ENCODE measurements at places on chromosomes 2 and 18.

DNA sequence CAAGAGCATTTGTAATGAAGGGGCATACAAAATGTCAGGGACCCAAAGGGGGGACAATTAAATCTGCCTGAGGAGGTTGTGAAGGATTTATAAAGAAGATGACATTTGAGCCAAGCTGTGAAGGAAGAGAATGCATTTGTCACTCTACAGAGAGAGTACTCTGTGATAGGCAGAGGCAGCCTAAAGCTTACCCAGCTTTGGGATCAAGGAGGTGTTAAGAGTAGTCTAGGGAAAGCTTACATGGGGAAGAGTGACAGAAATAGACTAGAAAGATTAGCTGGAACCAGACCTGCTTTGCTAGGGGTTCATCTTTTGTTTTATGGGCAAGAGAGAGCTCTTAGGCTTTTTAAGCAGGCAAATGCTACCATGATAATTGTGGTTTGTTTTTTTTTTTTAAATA lies 169.1 kb upstream of the CYP26B1 start:
- DNase-seq: no peak

DNA sequence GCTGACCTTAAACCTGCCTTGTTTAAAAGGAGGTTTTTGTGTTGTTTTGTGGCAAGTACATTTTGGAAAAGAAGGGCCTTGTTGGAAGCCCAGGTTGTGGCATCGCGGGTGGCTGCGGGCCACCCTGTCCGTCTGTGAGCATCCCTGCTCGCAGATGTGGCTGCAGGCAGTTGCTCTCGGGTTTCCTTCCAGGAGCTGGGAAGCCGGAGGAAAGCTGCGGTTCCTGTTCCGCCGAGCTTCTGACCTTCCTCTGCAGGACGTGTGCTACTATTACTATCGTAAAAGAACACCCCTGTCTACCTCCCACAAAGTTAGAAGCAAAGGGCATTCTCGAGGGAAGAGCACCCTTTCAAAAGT lies 766 bp downstream of the MFF start:
- DNase-seq: peak; percentile 35

GRCh38 chr18:41324934-41325333 lies 630.1 kb upstream of the PIK3C3 start:
- DNase-seq: peak; percentile 89

DNA sequence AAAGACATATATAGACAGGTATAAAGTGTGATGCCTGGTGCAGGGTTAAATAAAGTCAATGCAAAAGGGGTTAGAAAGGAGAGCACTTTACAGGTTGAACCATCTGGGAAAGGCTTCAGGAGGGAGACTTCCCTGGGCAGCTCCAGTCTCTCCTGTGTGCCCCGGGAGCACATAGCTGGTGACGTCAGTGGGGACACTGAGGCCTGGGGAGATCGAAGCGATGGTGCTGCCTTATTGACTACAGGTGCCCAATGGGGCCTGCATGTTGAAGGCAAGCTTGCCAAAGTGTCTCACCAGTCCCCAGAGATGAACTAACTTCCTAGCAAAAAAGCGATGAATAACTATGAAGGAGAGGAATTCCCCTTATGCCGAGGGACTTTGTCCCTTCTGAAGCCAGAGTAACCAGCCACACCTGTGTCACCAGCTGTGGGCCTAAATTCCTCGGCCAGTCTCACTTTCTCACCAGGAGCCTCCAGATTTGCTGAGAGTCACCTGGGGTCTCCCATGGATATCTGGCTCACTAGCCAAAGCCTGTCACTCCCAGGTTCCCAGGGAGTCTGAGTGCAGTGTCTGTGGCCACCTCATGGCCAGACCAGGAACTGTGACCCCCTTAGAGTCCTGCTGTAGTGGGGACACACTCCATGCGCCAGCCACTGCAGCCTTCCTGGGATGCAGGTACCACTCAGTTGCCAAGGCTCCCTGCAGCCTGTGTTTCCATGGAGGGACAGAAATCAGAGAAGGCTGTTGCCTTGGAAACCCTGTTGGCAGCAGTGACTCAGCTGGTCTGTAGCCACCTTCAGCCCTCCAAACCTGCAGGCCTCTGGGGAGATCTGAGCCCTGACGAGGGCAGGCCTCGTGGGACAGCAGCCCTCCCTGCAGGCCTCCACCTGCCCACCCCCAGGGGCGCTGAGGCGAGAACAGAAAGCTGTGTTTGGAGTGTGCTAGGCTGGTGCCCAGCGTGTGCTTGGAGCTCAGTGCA lies 128.7 kb downstream of the CTIF start:
- no peak for DNase-seq

DNA sequence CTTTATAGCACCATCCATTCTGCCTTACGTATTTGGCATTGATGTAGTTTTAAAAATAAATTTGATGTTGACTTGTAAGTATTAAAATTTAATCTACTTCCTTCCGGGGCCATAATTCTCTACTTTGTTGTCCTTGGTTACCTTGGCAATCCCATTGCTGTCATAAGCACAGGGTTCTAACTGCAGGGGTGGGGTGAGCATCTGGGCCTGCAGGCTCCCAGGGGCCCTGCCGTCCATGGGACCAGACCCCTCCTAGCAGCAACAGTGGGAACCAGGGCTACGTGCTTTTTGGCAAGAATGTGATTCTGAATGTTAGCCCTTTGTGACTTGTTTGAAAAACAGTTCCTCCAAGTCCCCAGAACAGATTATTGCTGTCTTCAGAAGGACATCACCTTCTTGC lies 4.9 kb downstream of the ASAP2 start:
- DNase-seq: no peak

DNA sequence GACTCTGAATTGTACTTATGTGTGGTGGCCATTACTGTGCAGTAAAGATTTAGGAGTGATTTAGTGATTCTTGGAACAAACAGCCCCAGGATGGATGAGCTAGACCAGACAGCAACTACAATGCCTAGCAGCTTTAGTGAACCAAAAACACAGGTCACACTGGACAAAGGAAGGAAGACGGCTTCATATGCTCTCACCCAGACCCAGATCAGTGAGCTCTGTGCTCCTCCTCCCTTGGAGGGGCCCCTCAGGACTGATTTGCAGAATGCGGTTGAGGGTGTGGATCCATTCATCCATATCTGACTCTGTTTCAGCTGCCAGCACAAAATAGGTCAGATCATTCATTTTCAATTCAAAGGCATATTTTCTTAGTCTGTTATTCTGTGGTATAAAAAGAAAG lies 159.7 kb upstream of the CCDC195 start:
- DNase-seq: no peak

DNA sequence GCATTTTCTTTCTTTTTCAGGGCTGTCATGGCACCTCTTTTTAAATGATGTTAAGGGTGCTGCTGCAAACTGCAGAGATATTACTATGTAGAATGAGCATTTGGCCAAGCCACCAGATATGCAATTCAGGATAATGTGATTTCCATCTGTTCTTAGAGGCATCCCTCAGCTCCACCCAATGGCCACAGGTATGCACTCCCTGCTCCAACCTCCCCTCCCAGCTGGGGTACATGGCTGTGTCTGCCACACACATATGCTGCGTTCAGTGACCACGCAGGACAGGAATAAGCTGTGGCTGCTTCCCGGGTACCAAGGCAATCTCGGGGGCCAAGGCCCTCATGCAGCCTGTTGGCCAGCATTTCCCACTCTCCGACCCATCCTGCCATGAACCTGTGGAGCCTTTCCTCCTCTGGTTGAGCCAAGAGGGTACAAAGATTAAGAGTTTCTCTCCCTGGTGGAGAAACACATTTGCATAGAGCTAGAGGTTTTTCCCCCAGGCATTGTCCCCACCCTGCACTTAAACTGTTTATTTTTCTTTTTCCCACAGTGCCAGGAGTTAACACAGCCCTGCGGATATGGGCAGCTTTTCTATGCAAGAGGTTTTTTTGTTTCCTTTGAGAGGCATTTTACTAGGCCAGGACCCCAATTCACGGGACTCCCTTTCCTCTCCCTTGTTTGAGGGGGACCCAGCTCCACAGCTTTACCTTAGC lies 147.0 kb downstream of the GCA start:
- no peak for DNase-seq

GRCh38 chr2:217445723-217446122 lies 557.1 kb downstream of the TNS1 start:
- DNase-seq: no peak

- no peak for DNase-seq
These were observed 71.2 kb downstream of the SPATS2L start for GRCh38 chr2:200377355-200378336.

DNA sequence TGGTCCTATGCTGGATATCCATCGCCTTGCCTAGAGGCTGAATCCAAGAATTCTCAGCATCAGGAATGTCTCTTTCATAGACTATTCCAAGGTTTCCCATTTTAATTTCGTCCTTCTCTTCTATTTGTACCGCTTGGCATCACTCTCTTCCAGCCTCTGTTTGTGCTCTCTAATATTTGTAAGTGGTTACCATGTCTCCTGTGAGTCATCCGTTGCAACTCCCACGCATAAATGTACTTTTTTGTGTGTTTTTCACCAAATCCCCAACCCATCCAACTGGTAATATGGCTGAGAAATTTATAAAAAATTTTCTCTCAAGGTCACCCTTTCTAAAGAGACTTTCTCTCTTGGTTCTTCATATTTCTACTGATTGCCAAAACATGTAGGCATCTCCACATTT lies 21.8 kb downstream of the COLEC12 start:
- DNase-seq: no peak

DNA sequence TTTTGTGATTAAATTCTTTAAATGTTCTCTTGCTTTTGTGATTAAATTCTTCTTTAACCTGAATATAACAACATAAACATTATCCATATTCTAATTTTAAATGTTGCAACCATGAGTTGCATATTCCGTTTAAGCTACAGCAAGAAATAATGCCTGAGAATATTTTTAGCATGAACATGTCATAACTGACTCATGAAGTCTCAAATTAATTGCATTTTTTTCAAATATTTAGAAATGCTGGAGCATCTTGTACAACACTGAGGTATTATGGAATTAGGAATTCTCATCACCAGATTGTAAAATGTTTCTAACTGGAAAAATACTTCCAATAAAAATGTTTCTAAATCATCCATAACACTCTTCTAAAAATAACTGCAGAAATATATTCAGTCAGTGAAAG lies 14.7 kb downstream of the ROCK2 start:
- DNase-seq: peak; percentile 52

DNA sequence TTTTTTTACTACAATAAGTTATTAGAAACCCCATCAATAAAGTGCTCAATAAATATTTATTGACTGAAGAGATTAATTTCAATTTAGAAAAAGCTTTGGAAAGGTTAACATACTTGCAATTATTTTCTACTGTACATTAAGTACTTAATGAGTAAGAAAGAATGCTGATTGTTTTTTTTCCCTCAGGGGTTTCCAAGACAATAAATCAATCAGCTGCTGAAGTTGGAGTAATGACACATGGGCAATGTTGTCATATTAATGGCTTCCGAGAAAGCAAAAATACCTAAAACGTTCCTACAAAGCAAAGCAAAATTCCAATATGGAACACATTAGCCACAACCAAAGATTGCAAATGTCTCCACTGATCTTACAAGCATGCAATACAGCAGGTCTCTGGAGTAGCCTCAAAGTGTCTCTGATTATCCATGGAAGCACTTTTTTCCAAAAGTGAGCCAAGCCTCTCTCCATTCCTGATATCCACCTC lies 66.7 kb downstream of the ZC3H6 start:
- DNase-seq: peak; percentile 46

GRCh38 chr2:12742891-12743290 lies 26.2 kb downstream of the TRIB2 start:
- no peak for DNase-seq

- DNase-seq: no peak
These were observed 113.3 kb downstream of the POLE4 start for GRCh38 chr2:75071766-75072165.

GRCh38 chr2:234825616-234826015 lies 126.2 kb upstream of the SH3BP4 start:
- no peak for DNase-seq

DNA sequence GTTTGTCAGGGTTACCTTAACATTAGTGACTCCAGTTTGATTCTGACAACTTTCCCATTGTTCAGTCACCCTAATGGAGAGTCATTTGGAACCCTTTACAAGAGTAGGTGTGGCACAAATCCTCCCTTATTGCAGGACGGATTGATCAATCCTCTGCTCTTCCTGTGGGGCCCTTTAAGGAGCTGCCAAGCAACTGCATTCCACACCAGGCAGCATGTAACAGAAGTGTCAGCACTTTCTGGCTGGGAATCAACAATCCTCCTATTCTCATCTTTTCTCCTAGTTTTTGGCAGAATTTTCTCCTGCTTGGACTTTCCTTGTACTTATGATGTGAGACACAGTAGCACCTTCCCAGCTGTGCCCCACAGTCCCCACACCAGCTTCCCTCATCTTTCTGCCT lies 177.8 kb downstream of the ST6GAL2 start:
- no peak for DNase-seq

- no peak for DNase-seq
These were observed 398.7 kb downstream of the DSEL start for GRCh38 chr18:67117804-67118203.

- DNase-seq: peak; percentile 56
These were observed 22.6 kb upstream of the ITGB6 start for GRCh38 chr2:160222546-160223283.

- no peak for DNase-seq
These were observed 60.2 kb downstream of the CAVIN2 start for GRCh38 chr2:191786694-191787093.

DNA sequence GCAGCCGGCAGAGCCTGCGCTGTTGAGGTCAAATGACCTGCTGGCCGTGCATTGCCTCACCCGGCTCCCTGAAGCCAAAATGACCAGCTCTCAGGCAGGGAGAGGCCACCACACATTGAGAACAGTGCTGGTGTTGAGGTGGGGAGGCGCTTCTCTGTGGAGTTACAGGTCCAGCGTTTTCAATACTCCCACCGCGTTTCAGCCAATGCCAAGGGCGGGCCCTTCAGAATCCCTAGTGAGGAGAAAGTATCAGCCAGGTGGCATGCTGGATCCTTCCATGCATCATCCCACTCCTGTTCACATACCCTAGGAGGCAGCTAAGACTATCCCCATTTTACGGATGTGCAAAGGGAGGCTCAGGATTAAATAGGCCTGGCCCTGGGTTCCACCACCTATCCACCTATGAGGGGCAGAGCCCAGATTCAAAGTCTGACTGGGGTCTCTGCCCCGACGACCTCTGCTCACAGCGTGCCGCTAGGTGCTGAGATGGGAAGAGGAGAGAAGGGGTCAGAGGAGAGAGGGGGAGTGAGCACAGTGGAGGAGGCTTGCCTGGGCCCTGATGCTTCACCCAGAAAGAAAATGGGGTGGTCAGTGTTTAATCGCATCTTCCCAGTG lies 137.6 kb upstream of the ID2 start:
- DNase-seq: no peak

- DNase-seq: peak; percentile 76
These were observed 58.8 kb downstream of the RNF144A start for GRCh38 chr2:6975988-6976387.

Data from bronchial epithelial cell (primary cell).